AG08395 (cell line): ENCODE measurements at places on chromosomes 11 and 22.

GRCh38 chr11:75635066-75635862 lies 33.6 kb downstream of the MAP6 start:
- DNase-seq: peak; percentile 72

- no peak for DNase-seq
Observed at GRCh38 chr11:118232659-118233058, 7.8 kb upstream of the JAML start.

DNA sequence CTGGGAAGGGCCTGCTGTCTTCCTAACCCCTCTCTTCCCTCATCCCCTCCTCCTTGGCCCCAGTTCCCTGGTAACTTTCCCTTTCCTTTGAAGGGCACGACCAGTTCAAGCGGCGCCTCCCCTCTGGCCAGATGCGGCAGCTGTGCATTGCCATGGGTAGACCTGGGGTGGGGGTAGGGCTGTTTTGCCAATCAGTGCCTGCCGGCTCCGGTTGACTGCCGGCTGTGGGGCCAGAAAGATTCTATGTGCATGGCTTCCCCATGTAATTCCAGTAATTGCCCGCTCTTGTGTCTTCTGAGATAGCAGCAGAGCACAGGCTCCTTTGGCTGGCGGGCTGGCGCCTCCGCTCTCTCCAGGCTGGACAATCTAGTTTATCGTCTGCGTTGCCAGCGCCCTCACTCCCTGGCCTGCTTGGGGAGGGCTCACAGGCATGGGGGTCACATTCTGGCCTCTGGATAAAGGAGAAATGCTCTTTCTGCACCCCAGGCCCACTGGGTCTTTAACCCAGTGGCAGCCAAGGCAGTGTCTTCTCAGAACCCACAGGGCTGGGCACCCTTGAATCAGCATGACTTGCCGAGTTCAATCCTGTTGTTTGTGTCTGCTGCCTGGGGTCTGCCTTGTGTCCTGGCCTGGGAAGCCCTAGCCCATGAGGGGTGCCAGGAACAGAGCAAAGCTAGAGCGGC lies 9.4 kb downstream of the SIDT2 start:
- no peak for DNase-seq

GRCh38 chr11:44398266-44399030 lies 88.5 kb upstream of the ALX4 start:
- no peak for DNase-seq

DNA sequence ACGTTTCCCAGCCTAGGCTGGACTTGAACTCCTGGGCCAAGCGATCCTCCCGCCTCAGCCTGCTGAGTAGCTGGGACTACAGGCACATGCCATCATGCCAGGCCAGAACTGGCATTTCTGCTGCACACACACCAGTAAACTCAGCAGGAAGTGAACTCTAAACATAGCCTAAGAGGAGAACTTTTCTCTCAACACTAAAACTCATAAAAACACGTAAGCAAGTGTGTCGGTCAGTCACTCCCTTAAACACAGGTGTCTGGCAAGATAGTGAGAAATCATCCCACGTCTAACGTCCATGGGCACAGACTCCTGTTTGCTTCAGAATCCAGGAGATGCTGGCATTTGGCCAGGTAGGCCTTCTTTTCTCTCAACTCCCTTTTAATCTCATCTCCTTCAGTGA lies 104.8 kb downstream of the RPL27A start:
- no peak for DNase-seq

- DNase-seq: no peak
Observed at GRCh38 chr11:70407121-70407520, 8.8 kb downstream of the CTTN start.

DNA sequence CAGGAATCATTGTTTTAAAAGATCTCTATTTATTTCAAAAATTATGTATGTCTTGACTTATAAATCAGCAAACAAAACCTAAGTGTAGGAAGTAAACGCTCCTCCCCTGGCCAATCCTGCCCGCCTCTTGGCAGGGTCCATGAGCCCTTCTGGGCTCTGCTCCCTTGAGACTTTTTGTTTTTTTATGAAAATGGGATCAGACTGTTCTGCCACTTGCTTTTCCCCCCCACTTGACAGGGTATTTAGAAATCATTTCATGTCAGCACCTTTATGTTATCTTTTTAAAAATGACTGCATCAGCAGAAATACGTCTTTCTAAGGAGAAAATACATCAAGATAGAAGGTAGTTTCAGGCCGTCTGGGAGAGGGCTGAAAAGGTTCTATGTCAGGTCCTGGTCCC lies 35.6 kb downstream of the FBLN1 start:
- no peak for DNase-seq

DNA sequence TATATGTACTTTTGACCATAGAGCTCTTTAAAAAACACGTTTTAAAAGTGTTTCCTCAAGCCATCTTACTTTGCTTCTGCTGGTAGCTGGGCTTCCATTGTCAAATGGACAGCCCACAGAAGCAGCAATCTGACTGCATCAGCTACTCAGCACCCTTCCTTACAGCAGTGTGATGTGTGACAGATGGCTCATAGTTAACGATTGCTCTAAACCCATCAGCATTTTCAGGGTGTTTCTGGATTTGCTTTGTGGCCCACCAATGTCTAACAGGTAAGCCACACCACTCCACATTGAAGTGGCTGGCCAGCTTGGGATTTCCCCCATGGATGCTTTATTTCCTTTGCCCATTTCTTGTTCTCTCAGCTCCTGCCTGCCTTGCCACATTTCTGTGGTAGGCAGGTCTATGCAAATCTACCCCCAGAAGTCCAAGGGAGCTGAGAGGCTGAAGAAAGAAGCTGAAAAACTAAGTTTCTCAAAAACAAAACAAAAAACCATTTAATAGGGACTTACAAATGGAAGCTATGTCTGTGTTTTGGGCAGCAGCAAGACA lies 7.3 kb upstream of the FAR1 start:
- no peak for DNase-seq

DNA sequence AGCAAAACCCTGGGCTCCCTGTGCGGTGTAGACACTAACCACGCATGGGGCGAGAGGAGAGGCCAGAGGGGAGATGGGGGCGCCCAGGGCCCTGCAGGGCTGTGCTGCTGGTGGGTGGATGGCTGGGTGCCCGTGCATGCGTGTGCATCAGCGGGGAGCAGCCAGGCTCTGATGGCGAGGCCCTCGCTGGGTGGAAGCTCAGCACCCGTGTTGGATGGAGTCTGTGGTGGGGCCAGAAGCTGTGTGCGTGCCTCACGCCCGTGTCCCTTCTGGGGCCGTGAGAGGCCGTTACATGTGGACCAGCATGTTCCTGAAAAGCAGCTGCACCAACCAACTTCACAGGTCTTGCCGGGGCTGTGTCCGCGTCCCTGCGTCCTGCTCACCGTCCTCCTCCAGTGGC lies 33.4 kb downstream of the MUC6 start:
- no peak for DNase-seq

GRCh38 chr11:68117853-68118470 lies 3.2 kb downstream of the CHKA start:
- no peak for DNase-seq

GRCh38 chr22:43272301-43272700 lies 70.9 kb downstream of the SCUBE1 start:
- DNase-seq: peak; percentile 9

DNA sequence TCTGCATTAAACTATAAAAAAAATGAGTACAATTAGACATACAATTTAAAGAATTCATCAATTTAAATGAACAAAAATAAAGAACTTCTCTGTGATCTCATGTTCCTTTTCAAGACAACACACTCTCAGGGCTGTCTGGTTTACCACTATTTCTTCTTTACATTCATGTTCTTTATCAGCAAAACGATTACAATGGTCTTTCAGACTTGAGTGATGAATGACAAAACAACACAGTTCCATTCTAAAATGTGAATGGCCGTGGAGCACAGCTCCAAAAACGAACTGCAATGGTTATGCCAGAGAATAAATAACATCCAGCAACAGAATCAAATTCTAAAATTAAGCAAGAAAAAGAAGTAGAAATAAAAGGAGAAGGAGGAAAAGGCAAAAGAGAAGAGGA lies 113.1 kb downstream of the CADM1 start:
- DNase-seq: no peak

DNA sequence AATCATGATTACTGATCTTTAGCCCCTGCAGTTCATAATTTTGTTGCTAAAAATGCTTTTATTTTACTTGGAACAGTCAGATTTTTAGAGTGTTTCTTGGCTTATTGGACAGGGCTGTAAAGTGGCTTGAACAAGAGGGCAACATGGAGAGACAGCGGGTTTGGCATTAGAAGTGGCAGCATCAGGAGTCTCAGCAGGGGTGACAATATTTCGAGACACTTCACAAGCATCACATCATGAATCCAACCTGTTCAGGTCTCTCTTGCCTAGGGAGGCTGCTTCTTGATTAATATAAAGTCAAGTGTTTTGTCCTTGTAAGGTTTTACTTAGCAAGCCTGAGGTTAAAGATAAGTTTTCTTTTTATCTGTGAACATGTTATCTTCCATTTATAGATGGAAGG lies 2249.5 kb downstream of the LRRC4C start:
- DNase-seq: no peak

DNA sequence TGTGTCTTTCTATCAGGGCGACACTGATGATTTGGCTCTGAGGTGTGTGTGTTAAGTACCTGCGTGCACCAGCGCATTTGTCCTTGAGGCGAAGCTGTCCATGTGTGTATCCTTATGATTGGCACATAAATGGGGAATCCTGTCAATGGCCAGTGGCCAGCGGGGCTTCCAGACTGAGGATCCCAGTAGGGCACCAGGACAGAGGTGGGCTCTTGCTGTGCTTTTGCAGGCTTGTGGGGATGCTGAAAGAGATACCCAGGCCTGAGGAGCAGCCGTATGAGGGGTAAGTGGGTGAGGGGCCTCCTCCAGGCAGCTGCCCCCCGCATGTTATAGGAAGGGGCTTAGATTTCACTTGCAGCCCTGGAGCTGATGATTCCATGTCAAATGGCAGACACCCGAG lies 156.8 kb downstream of the ST3GAL4 start:
- DNase-seq: no peak

DNA sequence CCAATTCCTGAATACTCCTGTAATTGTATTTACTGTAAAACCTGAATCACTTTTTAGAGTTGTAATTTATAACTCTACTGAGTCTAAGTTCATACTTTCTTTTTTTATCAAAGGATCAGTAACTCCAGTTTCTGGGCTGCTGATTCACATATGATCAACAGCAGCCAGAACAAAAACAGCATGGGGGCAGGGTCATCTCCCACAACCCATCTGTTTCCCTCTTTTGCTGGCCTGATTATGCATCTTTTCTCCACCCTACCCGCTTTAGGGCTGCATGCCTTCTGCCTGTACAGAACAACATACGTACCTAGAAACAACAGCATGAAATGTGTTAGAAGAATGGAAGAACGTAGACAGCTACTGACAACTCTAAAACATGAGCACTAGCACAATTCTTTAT lies 76.0 kb downstream of the MRTFA start:
- DNase-seq: no peak
